GM10248 (cell line): ENCODE measurements at places on chromosomes 2 and 18.

- DNase-seq, result no peak
Observed at GRCh38 chr2:59701271-59701994, 852.0 kb downstream of the BCL11A start.

DNA sequence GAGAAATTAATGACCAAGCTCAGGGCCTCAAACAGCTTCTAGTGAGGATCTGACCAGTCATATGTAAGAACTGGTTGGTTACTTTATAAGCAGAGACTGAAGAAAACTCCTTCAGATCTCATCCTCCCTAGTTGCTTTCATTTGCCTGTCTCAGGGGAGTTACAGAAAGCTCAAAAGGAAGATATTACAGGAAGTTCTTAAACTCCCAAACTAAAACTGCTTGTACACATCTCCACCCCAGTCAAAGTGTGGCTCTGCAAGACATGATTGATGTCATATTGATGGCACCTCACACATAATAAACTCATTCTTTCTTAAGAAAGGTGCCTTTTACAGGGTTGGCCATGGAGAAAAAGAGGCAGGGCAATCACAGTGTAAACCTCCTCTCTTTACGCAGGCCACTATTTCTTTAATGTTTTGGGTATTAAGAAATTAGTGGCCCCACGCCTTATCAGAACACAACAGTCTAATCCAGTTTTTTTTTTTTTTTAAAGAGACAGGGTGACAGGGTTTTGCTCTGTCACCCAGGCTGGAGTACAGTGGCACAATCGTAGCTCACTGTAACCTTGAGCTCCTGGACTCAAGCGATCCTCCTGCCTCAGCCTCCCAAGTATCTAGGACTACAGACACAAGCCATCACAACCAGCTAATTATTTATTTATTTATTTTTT is 62.6 kb upstream of the STK17B start:
- no peak for DNase-seq

DNA sequence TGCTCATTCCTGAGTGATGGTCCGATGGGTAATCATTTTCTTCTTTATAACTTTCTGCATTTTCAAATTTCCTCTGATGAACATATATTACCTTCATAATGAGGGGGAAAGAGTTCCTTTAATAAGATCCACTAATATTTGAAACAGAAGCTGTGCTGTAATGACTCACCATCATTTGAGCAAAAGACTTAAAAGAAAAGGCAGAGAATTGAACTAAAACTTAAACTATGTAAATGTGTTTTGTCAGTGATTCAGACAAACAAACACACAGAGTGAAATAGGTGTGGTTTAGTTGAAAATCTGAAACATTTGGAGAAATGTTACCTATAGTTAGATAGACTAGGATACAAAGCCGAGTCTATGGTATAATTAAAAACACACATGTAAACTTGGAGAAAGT is 209.6 kb downstream of the STK39 start:
- no peak for DNase-seq

GRCh38 chr2:57536535-57537231 is 509.9 kb upstream of the VRK2 start:
- no peak for DNase-seq

DNA sequence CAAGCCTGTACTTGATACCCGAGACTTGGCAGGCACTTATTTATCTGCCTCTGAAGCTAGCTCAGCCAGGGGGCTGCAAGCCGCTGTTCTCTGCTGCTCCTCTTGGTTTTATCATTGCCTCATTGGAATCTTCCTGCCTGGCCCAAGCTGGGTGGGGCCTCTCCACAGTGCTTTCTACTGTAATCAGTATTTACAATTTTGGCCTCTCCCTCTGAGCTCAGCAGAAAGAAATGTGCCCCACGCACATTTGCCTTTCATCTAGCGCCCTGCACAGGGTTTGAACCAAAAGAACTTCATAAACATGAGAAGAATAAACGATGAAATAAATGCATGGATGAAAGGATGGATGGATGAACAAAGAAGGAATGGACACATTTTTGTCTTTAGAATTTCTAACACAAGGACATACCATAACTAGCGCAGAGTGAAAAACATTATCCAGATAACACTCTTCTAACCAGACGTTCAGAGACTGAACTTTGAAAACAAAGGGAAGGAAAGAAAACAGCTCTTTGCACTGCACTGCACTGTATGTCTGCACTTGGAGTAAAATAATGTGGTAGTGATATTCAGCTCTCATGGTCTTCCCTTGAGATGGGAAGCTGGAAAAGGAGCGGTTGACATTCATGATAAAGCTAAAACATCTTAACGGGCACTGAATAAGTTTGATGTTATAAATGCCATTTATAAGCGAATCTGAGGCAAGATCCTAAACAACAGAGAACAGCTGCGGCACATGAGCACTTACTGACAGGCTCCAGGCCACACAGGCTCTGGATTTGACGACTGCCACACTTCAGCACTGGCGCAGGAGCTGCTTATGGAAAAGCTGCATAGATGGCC is 86.8 kb upstream of the SP3 start:
- no peak for DNase-seq

- DNase-seq, result no peak
Observed at GRCh38 chr2:239772721-239773120, 252.4 kb downstream of the NDUFA10 start.
